ENCODE measurements at places on chromosomes 2 and 18.
A peak's percentile ranks its signal among the peaks of the same experiment; 100 is the strongest.

GRCh38 chr2:46887028-46887885 lies 28.3 kb downstream of the MCFD2 start:
- DNase-seq, result peak; percentile 31

DNA sequence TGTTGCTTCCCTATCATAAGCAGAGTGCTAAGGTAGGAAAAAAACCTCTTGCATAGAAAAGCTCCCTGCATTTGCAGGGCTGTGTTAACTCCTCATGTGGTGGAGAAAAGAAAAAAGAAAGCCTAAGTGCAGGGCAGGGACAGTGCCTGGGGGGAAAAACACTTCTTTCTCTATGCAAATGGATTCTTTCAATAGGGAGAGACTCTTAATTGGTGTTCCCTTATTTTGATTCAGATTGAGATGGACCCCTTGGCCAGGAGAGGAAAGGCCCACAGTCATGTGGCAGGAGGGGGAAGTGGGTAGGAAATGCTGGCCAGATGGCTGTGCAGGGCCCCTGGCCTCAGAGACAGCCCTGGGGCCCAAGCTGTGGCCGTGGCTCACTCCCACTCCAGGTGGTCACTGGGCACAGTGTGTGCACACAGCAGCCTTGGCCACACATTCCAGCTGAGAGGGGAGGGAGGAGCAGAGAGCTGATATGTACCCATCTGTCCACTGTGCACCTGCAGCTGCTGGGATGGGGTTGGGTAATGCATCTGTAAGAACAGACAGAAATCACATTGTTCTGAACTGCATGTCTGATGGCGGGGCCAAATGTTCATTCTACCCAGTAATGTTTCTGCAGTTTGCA lies 410.4 kb downstream of the DSC3 start:
- DNase-seq, result no peak

- no peak for DNase-seq
These were observed 31.1 kb downstream of the NAB1 start for GRCh38 chr2:190679813-190680591.

DNA sequence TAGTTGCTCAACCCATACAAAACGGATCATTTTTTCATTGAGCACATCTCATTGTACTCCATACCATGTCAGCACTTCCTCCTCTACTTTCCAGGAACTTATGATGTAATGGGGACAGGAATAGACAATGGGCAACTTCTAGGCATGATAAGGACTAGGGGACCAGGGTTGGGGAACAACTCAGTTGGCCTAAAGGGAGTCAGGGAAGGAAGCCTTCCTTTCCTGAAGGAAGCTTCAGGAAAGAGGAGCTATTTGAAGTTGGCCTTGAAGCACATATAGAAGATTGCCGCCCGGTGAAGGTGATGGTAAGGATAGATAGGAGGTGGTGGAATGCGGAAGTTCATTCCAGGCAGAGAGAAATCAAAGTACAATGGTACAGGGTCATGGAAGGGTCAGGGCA lies 283.9 kb downstream of the SLC8A1 start:
- DNase-seq, result no peak

GRCh38 chr2:169329688-169330554 lies 32.4 kb downstream of the LRP2 start:
- no peak for DNase-seq

DNA sequence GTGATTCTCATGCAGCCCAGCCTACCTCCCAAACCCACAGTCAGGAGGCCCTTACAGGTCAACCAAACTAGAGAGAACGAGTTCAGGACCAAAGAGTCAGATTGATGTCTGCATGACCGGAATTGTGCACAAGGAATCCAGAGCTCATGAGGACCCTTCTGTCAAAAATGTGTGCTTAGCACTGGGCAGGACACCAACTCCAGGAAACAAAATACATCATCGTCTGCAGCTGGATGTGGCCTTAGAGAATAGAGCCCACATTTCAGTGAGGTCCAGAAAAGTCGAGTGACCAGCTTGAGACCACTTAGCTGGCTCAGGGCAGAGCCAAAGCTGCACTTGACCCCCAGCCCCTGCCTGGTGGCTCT lies 3.2 kb downstream of the TNS1 start:
- no peak for DNase-seq

All from H54 (cell line).